ENCODE measurements at places on chromosomes 7 and 10.

- DNase-seq: no peak
Measured at GRCh38 chr10:25698638-25699037, 235.4 kb upstream of the MYO3A start.

GRCh38 chr7:91165846-91166230 lies 98.4 kb upstream of the FZD1 start:
- DNase-seq: no peak

GRCh38 chr10:21975378-21975990 lies 28.0 kb downstream of the DNAJC1 start:
- no peak for DNase-seq

GRCh38 chr10:101292194-101293006 lies 61.6 kb upstream of the BTRC start:
- no peak for DNase-seq

GRCh38 chr7:94042381-94042780 lies 38.2 kb upstream of the BET1 start:
- no peak for DNase-seq
